ENCODE measurements at places on chromosomes 7 and 10.

DNA sequence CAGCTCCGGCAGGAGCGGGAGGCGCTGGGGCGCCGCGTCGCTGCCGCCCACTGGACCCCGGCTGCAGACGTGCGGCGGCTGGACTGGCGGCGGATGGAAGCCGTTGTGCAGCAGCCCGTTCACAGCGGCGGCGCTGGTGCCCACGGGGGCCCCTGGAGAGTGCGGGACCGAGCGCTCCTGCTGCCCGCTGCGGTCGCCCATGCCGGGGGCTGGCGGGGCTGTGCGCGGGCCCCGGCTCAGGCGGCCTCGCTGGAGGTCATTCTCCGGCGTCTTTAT is 413 bp downstream of the PANK1 start:
- DNase-seq: no peak

DNA sequence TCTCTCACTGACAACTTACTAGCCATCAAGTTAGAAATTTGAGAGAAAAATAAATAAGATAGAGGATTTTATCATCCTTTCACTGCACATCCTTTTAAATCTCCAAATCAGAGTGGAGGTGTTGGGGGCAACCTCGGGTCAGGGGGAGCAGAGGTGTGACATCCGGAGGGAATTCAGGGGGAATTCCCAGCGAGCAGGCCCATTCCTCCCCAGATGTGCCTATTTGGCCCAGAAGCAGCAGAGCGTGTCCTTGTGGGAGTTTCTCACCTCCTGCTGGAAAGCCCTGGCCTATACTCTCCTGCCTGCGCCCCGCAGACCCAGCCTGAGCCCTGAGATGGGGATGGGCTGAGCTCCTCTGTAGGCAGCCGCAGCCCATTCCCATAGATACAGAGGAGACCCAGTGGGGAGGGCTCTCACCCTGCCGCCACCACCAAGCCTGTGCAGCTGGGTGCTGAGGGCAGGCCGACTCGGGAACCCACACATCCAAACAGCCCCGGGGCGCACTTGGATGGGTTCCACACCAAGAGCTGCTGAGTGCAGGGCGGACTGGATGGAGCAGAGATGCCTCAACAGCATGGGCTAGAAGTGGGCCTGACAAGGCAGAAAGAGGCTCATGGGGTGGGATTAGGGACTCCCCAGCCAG is 124.5 kb downstream of the CXCL12 start:
- no peak for DNase-seq

DNA sequence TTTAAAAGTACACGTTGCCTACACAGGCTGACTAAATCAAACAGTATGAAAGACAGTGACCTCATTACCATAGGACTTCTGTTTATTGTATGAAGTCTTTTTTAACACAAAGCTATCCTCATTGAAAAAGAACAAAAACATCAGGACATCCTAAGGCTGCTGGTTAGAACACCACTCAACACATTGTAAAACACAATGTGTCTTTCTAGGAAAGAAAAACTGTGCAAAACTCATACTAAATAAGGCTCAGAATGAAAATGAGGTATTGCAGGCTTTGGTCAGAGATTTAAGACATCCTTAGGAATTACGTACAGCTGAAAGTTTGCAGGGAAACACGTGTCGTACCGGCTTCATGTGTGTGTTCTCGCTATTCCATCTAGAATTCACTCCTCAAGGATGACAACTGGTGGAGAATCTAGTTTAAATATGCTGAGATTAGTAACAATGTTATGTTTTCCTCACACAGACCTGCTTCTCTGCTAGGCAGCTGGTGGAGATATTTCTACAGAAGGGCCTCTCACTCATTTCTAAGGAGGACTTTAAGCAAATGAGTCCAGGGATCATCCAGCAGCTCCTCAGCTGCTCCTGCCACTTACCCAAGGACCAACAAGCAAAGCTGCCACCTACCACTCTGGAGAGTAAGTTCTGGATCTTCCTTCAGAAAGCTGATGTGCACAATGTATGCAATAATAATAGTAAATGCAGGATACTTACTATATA is 29.3 kb downstream of the SLC39A12 start:
- DNase-seq: no peak

- DNase-seq: no peak
Observed at GRCh38 chr10:3281941-3282673, 109.5 kb upstream of the PITRM1 start.

- DNase-seq: peak; percentile 70
Observed at GRCh38 chr7:155764438-155764793, 47.8 kb downstream of the SHH start.

DNA sequence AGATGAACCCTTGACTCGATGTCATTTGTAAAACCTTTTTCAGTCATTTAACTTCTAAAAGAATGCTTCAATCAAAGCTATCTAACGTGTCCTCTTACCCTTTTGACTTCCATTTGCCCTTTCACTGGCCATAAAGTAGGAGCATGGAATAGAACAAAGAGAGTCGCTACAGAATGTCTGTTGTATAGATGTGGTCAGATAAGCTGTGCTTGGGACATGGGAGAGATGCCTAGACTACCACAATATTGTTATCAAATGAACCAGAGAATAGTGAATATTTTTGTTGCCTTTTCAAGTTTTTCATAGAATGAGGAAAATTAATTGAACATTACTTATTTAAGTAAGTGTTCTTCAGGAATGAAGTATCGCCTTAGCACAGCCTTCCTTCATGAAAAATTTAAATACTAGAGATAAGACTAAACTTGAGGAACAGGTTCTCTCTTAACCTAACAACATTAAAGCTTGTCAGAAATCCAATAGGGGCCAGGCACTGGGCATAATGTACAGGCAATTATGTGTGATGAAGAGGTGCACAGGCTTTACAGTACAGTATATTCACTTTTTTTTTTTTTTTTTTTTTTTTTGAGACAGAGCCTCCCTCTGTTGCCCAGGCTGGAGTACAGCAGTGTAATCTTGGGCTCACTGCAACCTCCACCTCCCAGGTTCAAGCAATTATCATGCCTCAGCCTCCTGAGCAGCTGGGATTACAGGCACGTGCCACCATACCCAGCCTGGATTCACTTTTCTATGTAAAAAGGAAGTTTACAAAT is 7.5 kb upstream of the KMT2E start:
- no peak for DNase-seq

GRCh38 chr7:30688718-30689221 is 6.5 kb upstream of the CRHR2 start:
- DNase-seq: no peak

DNA sequence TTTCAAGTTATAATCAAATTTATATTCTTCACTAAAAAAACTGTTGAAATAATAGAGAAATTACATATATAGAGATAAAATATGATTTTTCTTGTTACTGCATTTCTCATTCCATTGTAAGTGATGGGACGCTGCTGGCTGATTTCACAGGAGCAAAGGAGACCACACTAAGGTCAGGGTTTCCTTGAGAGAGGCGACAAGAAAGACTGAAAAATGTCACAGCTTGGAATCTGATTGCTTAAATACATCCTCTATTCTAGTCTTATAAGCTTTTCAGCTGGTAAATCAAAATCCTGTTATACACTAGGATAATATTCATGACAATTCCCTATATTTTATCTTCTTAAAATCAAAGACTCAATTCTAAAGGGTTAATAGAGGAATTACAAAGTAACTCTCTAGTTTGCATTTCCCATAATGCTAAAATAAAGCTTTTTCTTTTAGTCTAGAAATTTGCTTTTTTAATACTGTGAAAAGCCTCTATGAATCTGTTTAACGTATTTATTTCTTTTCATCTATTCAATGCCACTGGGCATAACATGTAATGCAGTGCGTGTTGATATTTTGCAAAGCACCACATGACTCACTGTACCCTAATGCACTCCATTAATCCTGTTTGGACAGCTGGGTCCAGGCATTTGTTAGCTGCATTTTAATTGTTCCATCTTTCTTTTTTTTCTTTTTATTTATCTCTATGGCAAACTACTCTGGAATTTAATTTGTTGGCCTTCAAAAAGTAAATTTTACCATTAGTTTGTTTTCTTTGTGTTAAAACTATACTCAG is 81.7 kb downstream of the RNF32 start:
- DNase-seq: no peak

GRCh38 chr10:80187465-80188409 is 17.6 kb downstream of the ANXA11 start:
- DNase-seq: peak; percentile 57

GRCh38 chr10:27612551-27613035 is 108.5 kb downstream of the RAB18 start:
- no peak for DNase-seq

DNA sequence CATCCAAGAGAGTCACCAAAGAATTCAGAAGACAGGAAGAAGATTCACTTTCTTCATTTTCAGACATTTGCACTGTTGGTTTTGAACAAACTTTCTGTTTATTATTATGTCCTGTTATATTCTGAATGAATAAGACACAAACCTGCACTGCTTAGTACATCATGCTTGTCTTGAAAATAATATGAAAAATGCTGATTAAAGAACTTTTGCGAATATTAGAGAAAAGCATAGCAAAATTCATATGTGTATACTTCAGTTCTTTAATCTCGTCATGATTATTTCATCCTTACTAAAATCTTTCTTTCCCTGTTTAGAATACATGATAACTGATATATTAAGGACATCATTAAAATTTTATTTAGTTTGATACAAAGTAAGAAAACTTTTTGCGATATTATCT is 504.1 kb downstream of the POM121L12 start:
- DNase-seq: no peak

- no peak for DNase-seq
Observed at GRCh38 chr10:23499372-23500132, 60.7 kb downstream of the OTUD1 start.

GRCh38 chr10:24603333-24603732 is 120.4 kb downstream of the ARHGAP21 start:
- no peak for DNase-seq

DNA sequence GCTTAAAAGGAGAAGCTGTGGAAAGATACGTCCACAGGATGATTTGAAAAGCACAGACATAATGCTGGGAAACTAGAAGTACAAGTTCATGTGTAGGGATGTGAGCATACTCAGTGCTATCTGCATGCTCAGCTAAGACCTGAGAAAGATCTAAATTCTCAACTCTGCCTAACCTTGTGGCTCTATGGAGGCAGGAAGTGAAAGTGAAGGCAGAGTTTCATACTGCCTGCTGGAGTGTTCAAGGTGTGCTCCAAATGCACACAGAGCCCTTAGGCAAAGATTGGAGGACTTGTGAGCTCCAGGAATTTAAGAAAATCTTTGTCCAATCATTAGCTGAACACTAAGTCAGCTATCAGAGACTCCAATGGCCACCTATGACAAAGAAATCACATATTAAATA is 190.9 kb downstream of the RNLS start:
- DNase-seq: peak; percentile 47

DNA sequence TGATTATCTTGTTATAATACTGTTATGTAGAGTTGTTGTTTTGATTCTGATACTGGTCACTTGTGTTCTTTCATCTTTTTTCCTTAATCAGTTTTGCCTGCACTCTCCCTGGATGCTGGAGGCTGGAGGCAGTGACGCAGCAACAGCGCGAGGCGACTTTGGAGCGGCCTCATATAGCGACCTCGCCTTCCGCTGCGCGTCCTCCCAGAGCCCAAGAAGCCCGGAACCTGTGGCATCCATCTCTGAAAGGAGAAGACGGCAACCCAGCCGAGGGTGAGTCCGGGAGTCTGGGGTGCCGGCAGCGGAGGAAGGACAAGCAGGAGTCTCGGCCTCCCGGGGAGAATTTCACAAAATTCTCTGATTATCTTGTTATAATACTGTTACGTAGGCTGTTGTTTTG is 161.2 kb downstream of the ZNF33B start:
- DNase-seq: no peak

DNA sequence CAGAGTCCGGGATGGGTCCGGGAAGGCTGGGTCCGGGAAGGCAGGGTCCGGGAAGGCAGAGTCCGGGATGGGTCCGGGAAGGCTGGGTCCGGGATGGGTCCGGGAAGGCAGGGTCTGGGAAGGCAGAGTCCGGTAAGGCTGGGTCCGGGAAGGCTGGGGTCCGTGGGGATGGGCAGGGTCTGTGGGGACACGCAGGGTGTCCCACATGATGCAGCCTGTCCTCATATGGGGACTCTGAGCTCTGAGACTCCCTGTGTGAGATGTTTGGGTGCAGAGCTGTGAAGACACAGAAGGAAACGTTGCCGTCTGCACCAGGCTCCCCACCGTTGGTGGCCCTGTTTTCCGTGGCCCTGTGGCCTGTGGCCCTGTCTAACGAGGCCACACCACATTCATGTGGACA is 45.7 kb upstream of the ADGRA1 start:
- no peak for DNase-seq
